ENCODE measurements at places on chromosomes 4 and X. TPM values are rescaled to one million over a fixed set of nuclear protein-coding genes. Genes with fewer than 3 reads are reported as not detected.

The DUX4 gene
- not detected for total RNA-seq

The ARL9 gene
- total RNA-seq: 0.09 TPM

The MAGEB3 gene
- not detected for total RNA-seq

The DMD gene
- 10.3 TPM for total RNA-seq

Measured in fibroblast of the aortic adventitia (primary cell).